ENCODE measurements at places on chromosomes 7 and 10.
A peak's percentile ranks its signal among the peaks of the same experiment; 100 is the strongest.

DNA sequence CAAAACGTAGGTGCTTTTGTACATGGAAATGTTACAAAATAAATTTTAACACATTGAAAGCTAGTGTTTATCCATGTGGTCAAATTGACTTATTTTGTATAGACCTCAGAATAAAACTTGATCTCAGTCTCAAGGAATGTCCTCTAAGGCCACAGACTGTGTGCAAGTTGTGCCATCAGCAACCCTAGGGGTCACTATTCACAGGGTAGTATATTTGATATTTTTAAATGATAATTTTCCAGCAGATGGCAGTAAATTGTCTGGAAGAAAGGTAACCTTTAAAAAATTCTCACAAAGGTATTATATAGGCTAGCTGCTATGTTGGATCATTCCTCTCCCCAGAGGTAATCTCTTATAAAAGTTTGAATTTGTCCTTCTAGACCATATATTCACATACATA is 12.9 kb upstream of the SNX10 start:
- peak; percentile 83 for DNase-seq

DNA sequence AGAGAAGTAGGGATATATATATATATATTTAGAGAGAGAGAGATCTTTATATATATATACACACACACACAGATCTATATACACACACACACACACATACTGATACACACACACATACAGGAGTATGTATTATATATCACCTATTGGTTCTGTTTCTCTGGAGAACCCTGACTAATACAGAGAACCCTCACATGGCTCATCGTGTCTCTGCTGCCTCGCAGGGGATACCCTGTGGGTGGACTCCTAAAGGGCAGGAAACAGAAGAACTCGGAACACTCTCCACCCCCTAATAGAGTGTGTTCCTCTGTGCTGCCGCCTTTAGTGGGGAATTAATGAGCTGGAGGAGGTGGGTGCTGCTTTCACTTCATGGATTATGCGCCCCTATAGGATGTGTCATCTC is 86.6 kb downstream of the NPY start:
- DNase-seq, result no peak

GRCh38 chr7:33040803-33041516 is 21.6 kb downstream of the NT5C3A start:
- peak; percentile 56 for DNase-seq

- DNase-seq, result peak; percentile 24
These were observed 878 bp downstream of the GLRX3 start for GRCh38 chr10:130137090-130137448.

DNA sequence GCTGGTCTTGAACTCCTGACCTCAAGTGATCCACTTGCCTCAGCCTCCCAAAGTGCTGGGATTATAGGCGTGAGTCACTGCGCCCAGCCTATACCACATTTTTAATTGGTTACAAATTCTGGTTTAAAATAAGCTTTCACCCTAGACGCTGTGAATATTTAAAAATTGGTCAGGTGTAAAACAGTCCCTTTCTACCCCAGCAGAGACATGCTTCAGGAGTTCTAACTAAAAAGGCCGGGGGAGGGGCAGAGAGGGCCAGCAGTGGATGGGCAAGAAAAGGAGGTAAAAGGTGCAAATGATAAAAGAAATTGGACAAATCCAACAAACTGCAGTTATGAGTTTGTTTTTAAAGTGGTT is 70.0 kb downstream of the WAPL start:
- DNase-seq, result no peak

GRCh38 chr10:126133906-126134656 is 237.7 kb downstream of the FANK1 start:
- no peak for DNase-seq

All from Kasumi-1 (cell line).